ENCODE measurements at places on chromosomes 16 and 17.
A peak's percentile ranks its signal among the peaks of the same experiment; 100 is the strongest.

DNA sequence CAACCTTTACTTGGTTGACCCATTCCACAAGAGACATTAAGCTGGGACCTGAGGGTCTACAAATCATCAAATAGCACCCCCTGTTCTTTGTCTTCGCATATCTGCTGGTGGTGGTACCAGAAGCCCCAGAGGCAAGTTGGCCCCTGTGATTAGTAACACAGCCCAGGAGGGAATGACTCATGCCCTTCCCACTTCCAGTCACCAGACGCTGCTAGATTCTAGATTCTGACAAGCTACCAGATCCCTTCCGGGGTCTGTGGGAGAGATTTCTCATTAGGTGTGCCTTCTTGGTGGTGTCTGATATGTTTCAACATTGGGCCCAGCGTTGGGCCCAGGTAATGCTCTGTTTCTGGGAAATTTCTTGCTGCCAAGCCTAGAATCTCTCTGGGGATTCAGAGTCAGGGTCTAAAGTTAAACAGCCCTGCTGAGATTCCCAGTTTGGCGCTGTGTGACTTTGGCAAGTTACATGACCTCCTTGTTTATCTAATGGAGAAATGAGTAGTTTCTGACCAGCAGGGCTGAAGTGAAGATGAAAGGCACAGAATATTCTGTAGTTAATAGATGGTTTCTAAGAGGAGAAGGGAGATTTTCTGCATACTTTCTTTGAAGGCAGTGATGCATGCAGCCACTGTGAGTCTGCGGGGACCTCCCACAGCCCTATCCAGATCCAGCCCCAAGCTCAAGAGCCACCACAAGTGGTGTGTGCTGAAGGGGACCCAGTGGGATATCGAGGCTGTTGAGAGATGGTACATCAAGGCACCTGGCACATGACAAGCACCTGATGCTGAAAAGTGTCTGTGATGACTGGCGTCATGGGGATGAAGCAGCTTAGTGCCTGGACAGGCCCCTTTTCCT lies 3.9 kb downstream of the TRPV2 start:
- no peak for DNase-seq

GRCh38 chr16:50751528-50751927 lies 9.6 kb downstream of the CYLD start:
- no peak for DNase-seq

DNA sequence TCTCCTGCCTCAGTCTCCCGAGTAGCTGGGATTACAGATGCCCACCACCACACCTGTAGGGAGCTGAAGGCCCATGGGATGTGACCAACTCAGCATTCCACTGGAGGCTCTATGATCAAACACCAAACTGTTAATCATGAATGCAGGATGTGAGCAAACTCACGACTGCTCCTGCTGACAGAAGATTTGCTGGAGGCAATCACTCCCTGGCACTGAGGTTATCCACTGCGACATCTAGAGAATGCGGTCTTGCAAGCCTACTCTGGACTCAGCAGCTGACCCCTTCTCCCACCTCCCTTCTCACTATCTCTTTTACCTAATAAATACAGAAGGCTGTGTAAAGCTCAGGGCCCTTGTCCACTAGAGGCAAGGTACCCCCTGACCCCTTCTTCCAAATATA lies 4.9 kb downstream of the TEX14 start:
- DNase-seq = no peak

DNA sequence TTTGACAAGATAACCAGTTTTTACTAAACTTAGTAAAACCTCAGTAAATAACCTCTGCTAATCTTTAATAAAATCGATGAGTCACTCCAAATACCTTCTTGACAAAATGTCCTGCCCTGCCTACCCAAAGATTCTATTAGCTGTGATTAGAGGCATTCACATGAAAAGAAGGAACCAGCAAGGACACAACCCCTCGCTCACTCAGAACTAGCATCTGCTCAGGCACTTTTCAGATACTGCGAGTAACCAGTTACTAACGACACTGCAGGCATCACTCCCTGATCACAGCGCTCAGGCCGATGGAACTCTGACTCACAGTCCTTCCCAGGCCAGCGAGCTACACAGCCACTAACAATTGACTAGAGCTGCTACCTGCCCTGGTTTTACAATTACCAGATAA lies 24.3 kb downstream of the PELP1 start:
- DNase-seq = no peak

DNA sequence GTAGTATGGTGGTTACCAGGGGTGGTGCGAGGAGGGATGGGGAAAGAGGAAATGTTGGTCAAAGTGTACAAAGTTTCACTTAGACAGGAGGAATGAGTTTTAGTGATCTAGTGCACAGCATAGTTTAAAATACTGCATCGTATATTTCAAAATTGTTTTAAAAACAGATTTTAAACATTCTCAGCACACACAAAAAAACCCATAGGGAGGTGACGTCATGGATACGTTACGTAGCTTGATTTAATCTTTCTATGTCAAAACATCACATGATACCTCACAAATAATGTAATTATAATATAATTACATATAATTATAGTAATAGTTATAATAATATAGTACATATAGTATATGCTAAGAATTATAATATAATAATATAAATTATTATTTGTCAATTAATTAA lies 614.2 kb downstream of the TMEM114 start:
- DNase-seq = no peak

DNA sequence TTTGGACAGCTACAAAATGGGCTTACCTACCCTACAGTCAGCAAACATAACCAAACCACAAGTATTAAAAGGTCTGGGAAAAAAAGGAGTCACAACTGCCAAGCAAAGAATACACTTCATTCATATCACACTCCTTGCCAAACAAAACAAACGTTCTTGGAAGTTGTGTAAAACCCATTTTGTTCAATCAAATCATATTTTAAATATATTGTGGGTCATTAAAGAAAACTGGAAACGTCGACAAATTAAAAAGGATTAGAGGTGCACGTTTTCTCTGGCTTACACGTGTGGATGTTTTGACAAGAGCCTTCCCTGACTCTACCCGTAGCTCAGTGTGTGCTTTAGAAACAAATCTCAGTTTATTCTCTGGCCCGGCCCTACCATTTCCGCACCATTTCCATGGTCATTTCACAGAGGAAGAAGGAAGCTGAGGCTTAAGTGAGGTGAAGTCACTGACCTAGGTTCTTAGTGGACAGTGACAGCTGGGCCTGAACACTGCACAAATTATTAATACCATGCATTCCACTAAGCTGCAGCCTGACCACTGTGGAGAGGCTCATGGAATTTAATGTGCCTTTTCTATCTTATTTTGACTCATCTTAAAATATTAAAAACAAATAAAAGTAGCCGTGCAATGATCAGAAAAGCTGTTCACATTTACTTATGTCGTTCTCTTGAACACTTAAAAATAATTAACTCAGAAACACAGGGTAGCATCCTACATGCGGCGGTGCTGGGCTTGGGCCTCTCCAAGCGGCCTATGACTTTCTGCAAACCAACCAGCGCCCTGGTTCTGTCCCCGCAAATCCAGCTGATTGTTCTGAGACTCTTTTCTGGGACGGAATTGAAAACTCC lies 968 bp downstream of the CEP112 start:
- no peak for DNase-seq

DNA sequence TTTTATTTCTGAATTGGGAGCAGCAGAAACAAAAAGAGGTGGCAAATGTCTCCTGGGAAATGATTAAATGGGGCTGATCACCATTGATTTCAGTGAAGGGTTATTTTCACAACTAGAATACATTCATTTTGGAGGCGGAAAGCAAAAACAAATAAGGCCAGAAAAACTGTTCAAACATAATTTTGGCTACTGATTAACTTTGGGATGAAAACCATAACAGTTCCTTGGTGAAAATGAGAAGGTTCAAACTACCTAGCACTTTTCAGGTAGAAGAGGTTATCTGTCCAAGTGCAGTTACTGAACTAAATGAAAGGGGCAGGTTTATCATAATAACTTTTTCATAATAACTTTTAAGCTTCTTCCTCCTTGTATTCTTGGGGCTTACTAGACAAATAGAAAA lies 718.5 kb downstream of the CDH11 start:
- no peak for DNase-seq

GRCh38 chr17:72972263-72972951 lies 120.1 kb downstream of the SLC39A11 start:
- no peak for DNase-seq

- DNase-seq = peak; percentile 24
Observed at GRCh38 chr16:21156767-21157467, 1.6 kb upstream of the LDAF1 start.

- no peak for DNase-seq
Observed at GRCh38 chr16:17520561-17520960, 49.8 kb upstream of the XYLT1 start.

DNA sequence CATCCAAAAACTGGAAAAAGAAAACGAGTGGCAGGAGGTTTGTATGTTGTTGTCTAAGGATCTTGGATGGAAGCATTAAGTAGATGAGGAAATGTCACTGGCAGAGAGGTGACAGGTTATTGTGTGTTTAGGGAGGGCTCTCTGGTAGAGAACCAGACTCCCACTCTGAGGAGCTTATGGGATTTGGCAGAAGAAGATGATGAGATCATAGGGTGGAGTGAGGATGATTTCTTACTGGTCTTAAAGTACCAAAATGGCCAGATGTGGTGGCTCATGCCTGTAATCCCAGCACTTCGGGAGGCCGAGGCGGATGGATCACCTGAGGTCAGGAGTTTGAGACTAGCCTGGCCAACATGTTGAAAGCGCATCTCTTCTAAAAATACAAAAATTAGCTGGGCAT lies 9.0 kb downstream of the WWOX start:
- no peak for DNase-seq

GRCh38 chr16:59113004-59113670 lies 379.0 kb upstream of the GOT2 start:
- DNase-seq = no peak

- DNase-seq = no peak
Observed at GRCh38 chr17:72775237-72775636, 317.3 kb downstream of the SLC39A11 start.

GRCh38 chr16:89330177-89330856 lies 112.8 kb downstream of the ZNF778 start:
- peak; percentile 84 for DNase-seq

Data from Jurkat, Clone E6-1 (cell line).